ENCODE measurements at places on chromosomes 16 and 17.

GRCh38 chr17:70128727-70129238, 40.5 kb upstream of the KCNJ2 start:
- no peak for DNase-seq

DNA sequence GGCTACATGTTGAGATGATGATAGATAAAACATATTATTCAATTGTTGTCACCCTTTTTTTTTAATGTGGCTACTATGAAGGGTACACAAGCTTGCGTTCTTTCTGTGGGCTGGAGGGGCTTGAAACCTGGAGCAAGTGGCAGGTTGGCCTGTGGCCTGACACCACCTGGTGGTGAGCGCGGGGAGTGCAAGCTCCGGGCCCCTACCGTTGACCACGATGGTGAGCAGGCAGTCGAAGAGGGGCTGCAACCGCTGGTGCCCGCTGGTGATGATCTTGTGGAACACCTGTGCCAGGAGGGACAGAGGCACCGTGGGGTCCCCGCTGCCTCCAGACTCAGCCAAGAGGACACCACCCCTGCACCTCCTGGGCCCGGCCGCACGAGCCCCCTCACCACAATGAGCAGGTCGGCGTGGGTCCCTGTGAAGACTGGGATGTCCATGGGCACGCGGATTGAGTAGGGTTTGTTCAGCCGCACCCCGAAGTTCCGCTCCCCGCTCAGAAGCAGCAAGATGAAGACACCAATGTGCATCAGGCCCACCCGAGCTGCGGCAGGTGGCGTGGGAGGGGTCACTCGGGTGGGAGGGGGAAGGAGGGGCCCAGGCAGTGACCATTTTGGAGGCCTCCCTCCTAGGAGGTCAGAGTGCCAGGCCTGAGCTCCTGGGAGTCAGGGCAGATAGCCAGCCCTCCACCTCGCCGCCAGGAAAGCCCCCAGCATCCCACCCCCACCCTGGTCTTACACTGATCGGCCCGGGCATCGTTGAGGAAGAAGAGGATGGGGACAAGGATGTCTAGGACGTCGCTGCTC, 14.4 kb downstream of the HID1 start:
- DNase-seq, result peak; percentile 48

DNA sequence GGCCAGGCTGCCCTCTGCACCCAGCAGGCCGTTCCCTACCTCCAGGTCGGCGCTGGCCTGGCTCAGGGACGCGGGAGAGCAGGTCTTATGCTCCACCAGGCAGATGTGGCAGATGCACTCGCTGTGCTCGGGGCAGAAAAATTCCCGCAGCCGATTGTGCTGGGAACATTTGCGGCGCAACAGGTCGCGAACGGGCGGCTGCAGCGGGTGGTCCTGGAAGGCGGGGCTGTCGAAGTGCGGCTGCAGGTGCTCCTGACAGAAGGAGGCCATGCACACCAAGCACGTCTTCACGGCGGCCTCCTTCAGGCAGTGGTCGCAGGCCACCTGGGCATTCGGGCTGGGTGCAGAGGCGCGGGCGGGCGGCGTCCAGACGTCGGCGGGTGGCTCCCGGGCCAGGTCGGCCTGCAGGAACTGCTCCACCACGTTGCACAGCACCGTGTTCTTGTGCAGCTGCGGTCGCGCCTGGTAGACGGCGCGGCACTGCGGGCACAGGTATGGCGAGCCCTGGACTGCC, 439 bp downstream of the TRIM25 start:
- no peak for DNase-seq

- DNase-seq, result no peak
Measured at GRCh38 chr17:80237386-80237785, 17.2 kb downstream of the SLC26A11 start.

DNA sequence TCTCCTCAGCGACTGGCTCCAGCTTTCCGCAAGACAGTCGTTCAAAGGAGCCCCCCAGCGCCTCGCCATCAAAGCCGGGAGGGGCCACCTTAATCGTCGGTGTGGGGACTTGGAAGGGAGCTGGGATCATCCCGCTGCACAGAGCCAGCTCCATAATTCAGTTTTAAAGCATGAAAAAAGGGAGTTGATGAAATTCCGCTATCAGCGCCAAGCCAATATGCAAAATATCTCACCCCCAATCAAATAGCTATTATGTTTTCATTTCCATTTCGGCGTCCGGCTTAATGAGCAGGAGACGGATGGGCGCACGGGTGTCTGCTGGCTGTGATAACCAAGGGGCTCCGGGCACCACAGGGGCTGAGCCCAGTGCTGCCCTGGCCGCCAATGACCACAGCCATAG, 27.7 kb downstream of the ZFPM1 start:
- DNase-seq, result no peak

DNA sequence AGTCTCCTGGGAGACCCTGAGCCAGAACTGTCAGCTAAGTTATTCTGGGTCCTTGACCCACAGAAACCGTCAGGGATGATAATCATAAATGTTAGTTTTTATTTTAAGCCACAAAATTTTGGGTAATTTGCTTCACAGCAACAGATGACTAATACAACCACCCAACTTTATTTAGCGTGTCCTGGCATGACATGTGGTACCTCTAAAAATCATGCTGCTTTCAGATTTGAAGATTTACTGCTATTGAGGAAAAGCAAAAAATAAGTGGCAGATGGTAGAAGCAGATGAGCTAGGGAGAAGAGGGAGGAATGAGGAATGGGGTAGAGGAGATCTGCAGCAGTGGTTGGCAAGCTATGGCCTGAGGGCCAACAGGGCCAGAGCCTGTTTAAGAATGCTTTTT, 90.4 kb downstream of the TMEM100 start:
- DNase-seq, result no peak

DNA sequence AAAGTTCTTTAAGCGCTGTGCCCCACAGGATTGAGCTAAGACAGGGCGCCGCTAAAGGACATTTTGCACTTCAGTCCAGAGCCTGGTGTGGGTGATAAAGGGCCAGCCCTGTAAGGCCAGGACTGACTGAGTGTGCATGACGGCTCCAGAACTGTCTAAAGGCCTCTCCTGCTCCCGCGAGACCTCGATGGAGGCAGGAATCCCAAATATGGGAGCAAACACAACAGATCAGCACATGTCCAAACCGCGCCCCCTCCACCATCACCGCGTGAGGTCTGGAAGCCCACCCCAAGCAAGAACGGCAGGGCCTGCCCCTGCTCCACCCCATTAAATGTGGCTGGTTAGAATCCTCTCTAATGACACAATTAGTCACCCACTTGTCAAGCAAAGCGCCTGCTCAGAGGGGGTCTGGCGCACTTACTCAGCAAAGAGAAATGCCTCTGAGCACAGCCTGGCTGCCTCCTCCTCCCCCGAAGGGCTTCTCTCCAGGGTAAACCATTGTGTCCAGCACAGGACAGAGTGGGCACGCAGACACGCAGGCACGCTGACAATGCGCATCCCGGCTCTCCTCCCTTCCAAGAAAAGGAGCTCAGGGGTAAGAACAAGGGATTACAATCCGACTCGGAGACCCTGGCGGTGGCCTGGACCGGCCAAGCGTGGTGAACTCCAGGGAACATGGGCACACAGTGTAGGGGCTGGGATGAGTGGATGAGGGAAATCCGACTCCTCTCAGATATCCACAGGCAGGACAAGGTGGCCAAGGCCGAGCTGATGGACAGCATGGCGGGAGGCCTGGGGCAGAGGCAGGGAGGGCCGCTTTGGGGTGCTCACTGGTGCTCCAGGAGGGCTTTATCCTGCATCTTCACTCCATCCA, 1.5 kb downstream of the MXRA7 start:
- peak; percentile 98 for DNase-seq
